ENCODE measurements at places on chromosomes 11 and 22.

DNA sequence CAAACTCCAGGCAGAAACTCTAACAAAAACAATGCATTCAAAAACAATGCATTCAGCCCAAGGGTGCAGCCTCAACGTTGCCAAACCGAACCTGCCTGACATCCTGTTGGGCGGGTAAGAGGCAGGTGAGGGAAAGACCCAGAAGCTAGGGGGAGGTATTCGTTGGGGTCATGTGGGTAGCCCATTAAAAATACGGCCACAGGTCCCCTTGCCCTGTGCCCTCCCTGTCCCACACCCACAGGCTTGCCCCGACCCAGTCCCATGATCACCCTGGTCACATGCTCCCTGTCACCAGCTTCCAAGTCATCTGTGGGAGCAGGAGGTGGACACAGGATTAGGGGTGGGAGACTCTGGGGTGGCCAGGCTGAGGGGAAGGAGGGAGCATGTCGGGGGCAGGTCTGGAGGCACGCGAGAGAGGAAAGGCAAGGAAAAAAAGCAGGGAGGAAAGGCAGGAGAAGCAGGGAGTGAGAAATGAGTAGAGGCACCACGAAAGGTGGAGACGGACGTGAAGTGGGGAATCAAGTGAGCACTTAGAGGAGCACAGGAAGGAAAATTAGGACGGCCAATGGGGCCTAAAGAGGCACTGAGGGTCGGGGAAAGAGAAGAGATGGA, 683 bp downstream of the PLA2G6 start:
- peak; percentile 15 for DNase-seq

DNA sequence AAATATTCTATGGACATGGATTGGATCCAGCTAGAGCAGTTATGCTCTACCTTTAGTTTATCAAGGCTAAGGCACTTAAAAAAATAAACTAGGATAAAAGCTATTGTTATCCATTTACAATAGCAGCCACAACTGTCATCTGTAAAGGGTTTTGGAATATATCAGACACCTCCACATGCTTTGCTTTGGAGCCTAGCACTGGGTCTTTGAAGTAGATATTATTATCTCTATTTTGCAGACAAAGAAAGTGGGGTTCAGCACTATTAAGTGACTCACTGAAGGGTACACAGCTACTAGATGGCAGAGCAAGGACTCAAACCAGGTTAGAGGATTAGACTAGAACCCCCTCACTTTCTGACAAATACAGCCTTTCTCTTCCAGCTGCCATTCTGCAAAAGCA, 82.0 kb downstream of the KCNJ1 start:
- DNase-seq, result no peak

- peak; percentile 76 for DNase-seq
Observed at GRCh38 chr11:46367244-46367915, 14.1 kb upstream of the MDK start.

DNA sequence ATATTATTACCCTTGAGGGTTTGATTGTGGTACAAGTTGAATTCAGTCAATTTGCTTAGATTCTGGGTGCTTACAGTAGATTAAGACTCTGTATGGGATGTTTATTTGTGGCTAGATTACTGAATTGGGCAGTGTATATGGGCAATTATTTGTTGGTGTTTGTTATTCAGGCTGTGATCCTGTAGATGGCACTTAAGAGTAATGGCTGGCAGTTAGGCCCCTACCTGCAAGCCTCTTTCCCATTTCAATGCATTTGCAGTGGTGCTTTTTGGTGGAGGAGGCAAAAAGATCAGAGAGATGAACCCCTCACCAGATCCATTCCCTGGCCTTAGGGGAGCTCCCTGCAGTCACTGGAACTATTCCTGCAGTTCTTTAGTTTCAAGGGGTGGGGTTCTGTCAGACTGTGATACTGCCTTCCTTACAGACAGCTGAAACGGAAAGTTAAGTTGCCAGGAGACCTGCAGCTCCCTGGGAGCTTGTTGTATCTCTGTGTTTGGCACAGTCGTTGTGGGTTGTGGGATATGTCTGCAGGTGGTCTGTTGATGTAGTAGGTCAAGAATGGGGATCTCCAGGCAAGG, 199.5 kb downstream of the AASDHPPT start:
- DNase-seq, result no peak

GRCh38 chr11:37572491-37573171, 974.6 kb upstream of the RAG2 start:
- DNase-seq, result no peak

GRCh38 chr11:113286509-113287497, 27.6 kb upstream of the TTC12 start:
- no peak for DNase-seq

DNA sequence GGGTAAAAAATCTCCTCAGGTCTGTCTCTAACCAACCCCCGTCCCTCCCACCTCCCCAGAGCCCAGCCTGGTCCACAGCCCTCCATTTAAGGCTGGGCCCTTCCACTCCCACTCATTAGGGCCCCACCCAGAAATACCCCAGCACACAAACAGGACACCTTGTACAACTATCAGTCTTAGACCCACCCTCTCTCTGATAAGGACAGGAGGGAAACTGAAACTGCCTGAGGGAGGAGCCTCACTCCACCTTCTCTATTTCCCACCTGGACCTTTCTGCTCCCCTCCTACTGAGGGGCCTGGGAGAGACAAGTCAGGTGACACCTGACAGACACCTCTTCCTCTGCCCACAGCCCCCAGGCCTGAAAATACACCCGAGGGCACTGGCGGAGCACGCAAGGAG, 90.2 kb downstream of the PLEKHA7 start:
- DNase-seq, result no peak

DNA sequence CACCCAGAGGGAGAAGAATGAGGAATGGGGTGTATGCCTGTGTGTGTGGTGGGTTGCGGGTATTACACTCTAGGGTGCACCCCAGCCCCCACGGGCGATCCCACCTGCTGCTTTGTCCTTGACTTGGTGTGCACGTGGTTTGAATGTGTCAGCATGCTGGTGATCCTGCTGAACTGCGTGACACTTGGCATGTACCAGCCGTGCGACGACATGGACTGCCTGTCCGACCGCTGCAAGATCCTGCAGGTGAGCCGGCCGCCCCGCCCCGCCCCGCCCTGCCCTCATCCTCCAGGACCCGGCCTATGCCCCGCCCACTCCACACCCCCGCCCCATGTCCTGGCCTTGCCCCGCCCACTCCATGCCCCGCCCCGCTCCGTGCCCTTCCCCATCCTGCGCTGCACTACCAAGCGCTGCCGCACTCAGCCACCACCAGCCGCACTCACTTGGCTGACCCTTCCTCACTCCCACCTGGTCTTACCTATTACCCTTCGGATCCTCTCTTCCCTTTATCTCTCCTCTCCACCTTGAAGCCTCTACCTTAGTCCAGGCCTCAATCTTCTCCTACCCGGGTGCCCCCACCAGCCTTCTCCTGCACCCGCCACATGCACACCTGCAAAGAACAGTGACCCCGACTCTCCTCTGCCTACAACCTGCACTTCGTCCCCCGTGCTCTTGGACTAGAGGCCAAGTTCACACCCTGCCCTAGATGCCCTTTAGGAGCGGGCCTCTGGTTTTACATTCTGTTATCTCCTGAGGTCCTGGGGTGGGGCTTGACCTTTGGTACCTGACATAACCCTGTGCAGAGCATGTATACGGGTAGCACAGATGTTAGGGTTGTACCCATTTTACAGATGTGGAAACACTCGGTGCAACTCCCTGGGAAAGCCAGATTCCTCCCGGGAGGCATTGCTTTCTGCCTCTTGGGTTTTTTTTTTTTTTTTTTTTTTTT, 27.7 kb downstream of the CACNA1I start:
- DNase-seq, result peak; percentile 82
